ENCODE measurements at places on chromosomes 11 and 22. TPM values are rescaled to one million over a fixed set of nuclear protein-coding genes. Genes with fewer than 3 reads are reported as not detected.
A peak's percentile ranks its signal among the peaks of the same experiment; 100 is the strongest.

- DNase-seq, result no peak
These were observed 34.2 kb upstream of the FCHSD2 start for GRCh38 chr11:73176145-73176873.

DNA sequence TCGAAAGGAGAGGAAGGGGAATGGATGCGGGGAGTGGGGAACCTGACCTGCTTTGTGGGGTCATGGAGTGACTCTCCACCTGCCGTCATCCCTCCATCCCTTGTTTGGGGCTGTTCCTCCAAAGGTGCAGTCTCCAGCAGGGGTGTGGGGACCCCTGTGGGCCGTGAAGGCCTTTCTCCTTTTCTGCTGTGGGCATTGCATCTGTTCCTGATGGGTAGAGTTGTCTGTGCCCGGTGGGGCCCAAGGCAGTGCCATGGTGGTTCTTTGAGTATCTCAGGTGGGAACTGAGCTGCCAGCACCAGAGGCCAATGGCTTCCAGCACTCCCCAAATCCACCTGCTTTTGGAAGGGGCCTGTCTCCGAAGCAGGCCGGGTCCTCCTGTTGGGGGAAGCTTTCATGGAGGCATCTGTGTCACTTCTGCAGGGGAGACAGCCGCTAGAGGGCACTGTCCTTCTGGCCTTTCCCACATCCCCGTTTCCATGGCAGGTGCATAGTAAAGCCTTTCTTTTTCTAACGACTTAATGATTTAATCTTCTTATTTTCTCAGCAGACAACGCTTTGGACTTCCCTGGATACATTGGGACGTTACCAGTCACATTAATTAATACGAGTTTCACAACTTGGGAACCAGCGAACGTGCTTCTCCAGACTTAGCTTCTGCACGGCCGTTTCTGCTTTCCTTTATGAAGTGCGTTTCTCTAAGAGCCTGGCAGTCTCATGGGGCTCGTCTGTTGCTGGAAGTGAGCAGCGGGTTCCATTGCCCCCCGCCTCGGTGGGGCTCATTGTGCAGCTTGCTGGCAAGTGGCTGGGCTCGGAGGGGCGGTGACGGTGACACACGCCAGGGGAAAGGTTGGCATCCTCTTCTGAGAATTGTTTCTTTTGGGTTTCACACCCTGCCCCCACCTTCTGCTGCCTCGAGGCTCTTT, 57.1 kb downstream of the PARVB start:
- peak; percentile 14 for DNase-seq

GRCh38 chr11:104973616-104974015, 5.2 kb upstream of the CASP4 start:
- DNase-seq, result no peak

DNA sequence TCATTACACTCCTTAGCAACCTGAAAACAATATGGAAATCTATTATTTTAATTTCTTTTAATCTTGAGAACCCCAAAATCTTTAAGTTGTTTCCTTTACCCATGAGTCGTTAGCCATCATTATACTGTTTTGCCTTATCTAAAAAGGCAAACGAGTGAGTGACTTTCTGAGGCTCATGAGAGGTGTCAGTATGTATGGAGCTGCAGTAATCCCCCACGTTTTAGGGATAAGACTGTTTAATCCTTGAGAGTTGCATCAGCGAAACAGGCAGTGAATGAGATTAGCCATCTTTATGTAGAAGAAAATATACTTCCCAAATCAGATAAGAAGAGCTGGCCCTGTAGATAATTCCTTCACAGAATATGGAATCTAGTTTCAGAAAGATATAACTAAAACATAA, 1147.0 kb downstream of the DLG2 start:
- no peak for DNase-seq

GRCh38 chr11:111694851-111695250, 71.3 kb downstream of the PPP2R1B start:
- DNase-seq, result peak; percentile 80

- no peak for DNase-seq
These were observed 3.4 kb downstream of the TSPAN32 start for GRCh38 chr11:2305140-2305778.

DNA sequence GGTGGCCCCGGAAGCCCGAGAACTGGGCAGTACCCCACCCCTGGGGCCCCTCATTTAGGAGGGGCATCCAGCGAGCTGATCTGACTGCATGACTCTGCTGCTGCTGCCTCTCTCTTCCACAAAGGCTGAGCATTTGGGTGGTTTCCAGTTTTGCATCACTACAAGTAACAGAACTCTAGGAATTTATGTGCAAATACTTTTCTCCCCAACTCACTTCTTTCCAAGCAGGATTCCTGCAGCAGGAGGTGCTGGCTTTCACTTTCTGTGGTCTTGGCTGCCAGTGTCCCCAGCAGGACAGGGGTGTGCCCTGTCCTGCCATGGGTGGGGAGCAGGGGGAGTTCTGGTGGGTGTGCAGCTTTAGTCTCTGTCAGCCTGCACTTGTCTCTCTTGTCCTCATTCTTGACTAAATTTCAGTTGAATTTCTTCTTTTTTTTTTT, 21.2 kb downstream of the UPB1 start:
- DNase-seq, result peak; percentile 65

GRCh38 chr11:5229356-5229755, 2.5 kb upstream of the HBB start:
- DNase-seq, result no peak

GRCh38 chr11:92931746-92932422, 37.6 kb upstream of the MTNR1B start:
- DNase-seq, result peak; percentile 9

GRCh38 chr22:39388261-39389011, 11.1 kb upstream of the TAB1 start:
- DNase-seq, result peak; percentile 56

GRCh38 chr11:122304973-122305372, 189.0 kb upstream of the BLID start:
- no peak for DNase-seq

USH1C gene
- 0.75 TPM for total RNA-seq

CDKN1C gene
- total RNA-seq, result 34.8 TPM

TRIM6 gene
- 3.4 TPM for total RNA-seq

MFRP gene
- total RNA-seq, result not detected

LBHD1 gene
- total RNA-seq, result 4.6 TPM

TUT1 gene
- total RNA-seq, result 15.0 TPM

BCL2L13 gene
- total RNA-seq, result 55.2 TPM

PGA3 gene
- total RNA-seq, result not detected

GGTLC2 gene
- not detected for total RNA-seq

MAPK8IP2 gene
- total RNA-seq, result 1.0 TPM

GALNT18 gene
- 6.6 TPM for total RNA-seq

ANKK1 gene
- 0.50 TPM for total RNA-seq

Measured in kidney epithelial cell (primary cell).